ENCODE measurements at places on chromosomes 1 and 21.

GRCh38 chr1:212375986-212376385 is 38.7 kb downstream of the PACC1 start:
- no peak for DNase-seq

DNA sequence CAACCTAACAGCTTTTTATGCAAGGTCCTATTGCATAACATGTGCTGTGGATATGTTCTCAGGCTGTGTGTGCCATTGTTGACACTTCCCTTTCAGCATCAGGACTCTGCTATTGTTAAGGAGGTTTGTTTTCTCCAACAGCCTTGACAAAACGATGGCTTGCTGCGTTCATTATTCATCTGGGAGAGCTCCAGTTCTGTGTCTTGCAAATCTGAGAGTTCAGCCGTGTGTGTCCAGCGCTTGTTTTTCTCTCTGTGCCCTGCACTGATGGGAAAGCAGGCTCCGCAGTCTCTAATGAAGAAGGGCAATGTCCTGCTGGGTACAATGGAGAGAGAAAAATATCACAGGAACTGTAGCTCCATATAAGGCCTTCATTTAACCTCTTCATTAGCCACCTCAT is 63.7 kb downstream of the CLDN17 start:
- DNase-seq, result no peak

- no peak for DNase-seq
Measured at GRCh38 chr1:110626889-110627288, 20.7 kb upstream of the KCNA2 start.

- no peak for DNase-seq
Measured at GRCh38 chr1:77282187-77282865, 507 bp downstream of the AK5 start.

- no peak for DNase-seq
Measured at GRCh38 chr1:3981746-3982505, 81.9 kb upstream of the C1orf174 start.

DNA sequence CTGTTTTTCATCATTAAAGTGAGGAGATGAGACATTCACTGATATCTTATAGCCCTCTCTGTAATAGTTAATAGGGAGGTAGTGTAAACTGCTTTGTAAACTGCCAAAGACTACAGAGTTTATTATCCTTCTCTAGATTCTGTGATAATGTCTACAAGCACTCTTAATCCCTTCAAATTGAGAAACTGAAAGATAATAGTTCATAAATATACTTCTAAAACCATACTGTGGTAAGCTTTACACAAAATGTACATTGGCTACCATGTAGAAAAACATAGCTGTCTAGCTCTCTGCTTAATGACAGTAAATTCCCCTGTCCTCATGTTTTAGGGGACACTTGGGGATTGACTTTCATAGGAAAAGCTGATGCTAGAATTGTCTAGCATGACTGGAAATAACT is 39.6 kb downstream of the CXADR start:
- DNase-seq, result no peak

DNA sequence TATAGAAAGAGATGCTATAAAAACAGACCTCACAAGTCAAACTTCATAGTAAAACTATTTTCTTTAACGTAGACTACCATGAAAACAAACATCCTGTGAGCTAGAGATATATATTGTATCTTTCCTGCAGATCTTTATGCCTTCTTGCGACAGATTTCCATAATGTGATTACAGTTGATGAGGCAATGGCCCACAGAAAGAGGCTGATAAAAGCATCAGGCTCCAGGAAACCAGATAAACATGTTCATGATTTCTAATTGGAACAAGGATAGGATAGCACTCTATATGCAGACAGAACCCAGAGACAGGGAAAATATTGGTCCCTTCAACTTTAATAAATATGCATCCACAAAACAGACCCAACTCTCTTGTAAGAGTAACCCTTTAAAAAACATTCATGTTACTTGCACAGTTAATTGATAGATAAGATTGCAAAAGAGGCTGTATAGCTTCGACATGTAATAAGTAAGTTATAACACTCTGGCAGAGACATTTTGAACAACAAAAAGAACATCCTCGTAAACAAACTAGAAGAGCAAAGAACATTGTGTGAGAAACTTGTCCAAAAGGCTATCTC is 329.4 kb downstream of the AGBL4 start:
- DNase-seq, result no peak

- no peak for DNase-seq
Measured at GRCh38 chr1:20546637-20547036, 5.7 kb upstream of the FAM43B start.

DNA sequence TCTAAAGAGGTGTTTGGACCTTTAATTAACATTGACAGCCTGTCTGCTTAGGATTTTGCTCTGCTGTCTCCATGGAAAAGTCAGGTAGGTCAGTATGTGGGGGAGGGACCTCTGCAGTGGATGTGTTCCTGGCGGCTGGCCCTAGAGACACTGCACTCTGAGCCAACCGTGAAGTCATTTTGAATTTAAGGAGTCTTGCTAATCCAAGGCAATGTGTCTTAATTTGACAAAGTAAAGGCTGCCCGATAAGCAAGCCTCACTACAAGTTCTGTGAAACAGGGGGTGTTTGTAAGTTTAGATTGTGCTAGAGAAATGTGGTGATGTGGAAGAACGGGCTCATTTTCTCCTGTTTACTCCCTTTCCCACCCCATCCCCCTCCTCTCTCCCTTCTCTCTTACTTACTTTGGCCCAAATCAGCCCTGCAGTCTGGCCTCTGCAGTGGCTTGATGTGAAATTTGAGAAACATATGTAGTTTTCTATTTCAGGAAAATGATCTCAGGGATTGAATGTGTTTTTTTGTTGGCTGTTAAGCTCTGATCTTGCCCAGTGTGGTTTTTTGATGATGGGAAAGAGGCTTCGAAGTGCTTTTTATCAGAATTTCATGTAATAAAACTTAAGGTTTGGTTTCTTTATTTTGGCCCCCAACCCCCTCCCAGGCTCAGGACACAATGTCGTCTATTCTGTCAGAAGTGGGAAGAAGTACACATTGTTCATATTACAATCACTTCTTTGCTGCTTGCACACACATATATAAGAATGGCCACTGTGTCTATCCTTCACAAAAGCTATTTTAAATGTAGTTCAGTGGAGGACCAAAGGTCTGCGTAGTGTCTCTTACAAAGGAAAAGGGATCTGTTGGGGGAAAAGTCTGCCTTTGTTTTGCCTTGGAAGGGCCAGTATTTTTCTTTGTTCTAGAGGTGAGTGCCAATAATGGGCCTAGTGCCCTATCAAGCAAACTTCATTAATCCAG is 96.6 kb downstream of the FGGY start:
- DNase-seq, result no peak

DNA sequence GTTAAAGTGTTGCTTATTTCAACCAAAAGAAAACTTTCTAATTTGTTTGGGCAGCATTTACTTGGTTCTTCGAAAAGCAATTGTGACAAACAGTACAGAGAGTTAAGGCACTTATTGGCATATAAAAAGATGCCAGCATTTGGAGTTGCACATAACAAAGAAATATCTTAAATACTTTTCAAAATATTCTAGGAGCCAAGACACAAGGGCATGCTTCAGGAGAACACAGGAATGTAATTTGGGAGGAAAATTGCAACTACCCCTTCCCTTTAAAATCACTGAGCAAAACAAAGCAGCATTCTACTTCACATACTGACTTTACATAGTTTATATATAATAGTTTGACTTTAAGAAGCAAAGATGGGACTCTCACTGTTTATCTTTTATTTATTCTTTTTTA is 4.6 kb upstream of the TIE1 start:
- DNase-seq, result no peak

- DNase-seq, result no peak
Measured at GRCh38 chr1:2314803-2315673, 76.3 kb downstream of the MORN1 start.

GRCh38 chr1:199665371-199665770 is 362.1 kb upstream of the NR5A2 start:
- no peak for DNase-seq

DNA sequence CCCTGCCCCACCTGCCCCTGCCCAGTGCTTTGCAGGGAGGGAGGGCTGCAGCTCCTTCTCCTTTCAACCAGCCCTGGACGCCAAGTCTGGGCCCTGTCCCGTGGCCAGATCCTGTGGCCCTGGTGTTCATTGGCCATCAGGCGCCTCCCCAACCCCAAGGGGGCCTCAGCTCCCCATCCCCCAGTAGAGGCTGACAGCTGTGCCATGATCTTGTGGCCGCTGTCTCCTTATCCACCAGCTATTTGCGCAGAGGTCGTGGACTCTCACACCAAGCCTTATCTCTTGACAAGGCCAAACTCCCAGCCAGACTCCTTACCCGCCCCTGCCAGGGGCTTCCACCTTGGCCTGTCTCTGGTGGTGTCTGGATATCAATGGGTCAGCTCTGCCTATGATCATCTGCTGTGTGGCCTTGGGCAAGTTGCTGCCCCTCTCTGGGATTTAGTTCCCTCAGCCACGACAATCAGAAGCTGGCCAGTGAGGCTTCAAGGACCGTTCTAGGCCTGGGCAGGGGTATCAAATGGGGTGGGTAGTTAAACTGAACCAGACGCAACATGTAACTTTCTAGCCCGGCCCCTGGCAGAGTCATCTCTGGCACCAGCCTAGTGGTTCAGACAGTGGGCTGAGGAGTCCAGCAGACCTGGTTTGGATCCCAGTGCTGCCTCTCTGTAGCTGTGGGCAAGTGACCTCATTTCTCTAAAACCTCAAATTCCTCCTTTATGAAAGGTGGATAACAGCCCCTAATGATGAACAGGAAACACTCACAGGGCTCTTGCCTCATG is 3.3 kb upstream of the COL8A2 start:
- DNase-seq, result no peak

GRCh38 chr1:6727535-6727934 is 25.9 kb upstream of the DNAJC11 start:
- no peak for DNase-seq

DNA sequence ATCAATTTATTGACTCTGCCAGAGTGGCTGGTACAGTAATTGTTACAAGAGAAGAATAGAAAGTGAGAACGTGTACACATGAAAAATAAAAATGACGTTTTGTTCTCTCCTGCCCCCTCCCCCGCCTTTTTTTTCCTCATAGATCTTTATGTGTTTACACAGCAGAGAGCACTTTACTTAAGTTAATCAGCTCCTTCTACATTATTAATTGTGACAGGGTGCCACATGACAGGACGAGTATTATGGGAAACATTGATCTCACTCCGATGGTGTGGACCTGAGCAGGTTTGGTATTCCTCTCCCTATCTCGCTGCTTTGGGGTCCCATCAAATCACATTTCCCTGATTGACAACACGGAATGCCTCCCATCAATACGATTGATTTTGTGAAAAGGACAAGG is 285.7 kb downstream of the TM2D1 start:
- no peak for DNase-seq

DNA sequence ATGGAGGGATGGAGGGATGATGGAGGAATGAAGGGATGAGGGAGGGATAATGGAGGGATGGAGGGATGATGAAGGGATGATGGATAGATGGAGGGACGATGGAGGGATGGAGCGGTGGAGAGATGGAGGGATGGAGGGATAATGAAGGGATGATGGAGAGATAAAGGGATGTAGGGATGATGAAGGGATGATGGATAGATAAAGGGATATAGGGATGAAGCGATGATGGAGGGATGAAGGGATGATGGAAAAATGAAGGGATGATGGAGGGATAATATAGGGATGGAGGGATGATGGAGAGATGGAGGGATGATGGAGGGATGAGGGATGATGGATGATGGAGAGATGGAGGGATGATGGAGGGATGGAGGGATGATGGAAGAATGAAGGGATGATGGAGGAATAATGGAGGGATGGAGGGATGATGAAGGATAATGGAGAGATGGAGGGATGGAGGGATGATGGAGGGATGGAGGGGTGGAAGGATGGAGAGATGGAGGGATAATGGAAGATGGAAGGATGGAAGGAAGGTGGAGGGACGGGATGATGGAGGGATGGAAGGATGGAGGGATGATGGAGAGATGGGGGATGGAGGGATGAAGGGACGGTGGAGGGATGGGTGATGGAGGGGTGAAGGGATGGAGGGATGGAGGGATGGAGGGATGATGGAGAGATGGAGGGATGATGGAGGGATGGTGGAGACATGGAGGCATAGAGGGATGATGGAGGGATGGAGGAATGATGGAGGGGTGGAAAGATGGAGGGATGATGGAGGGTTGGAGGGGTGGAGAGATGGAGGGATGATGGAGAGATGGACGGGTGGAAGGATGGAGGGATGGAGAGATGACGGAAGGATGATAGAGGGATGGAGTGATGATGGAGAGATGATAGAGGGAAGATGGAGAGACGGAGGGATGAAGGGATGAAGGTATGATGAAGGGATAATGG is 62.0 kb downstream of the KCNAB2 start:
- DNase-seq, result no peak

DNA sequence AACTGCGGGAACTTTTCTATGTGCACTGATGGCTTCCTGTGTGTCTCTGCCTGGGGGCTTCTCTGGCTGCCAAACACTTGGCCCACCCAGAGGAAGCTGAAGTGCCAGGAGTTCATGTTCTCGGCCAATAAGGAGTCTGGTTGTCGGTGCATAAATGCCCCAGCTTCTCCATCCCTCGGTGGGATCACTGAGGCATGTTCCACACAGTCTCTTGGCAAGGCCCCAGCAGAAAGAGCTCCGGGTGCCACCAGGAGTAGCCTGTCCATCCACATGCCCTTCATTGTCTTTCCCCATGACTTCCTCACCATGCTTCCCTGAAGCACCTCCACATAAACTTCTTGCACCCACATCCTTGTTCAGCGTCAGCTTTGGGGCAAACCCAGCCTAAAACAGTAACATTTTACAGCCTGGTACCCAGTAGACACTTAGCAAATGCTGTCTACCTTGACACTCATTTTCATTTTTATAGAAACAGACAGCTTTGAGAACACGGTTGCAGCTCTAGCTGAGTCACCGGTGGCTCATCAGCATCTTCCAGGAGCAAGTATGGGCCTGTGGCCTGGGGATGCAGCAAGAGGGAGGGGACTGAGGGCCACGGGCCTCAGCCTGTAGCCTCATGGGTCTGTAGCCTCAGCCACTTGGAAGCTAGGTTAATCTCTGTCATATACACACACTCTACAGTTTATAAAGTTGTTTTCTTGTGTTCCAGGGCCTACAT is 14.8 kb upstream of the CDCP2 start:
- peak; percentile 12 for DNase-seq

DNA sequence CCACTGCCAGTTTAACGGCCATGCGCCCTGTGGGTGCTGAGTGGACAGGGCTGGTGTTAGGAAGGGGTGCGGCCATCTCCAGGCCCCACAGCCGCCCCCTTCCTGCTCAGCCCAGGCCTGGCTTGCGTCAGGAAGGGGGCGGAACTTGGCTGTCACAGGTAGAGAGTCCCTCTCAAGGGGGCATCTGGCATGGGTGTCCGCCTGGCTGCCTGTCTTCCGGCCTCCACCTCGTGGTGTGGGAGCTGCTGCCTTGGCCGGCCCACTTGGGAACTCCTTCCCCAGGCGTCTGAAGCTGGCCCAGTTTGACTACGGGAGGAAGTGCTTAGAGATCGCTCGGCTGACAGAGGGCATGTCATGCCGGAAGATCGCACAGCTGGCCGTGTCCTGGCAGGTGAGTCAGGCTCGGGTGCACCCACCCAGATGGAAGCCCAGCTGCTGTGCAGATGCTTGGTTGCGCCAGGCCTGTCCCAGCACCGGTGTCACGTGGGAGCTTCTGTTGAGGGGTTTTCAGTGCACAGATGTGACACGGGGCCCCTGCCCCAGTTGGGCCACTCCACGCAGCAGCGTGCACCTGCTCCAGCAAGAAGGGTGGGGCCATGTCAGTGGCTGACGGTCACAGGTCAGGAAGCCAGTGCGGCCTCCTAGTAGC is 9.1 kb upstream of the ATAD3B start:
- DNase-seq, result peak; percentile 68

Measured in HFF-Myc (cell line).